ENCODE measurements at places on chromosomes 3 and 15. TPM values are rescaled to one million over a fixed set of nuclear protein-coding genes. Genes with fewer than 3 reads are reported as not detected.
A peak's percentile ranks its signal among the peaks of the same experiment; 100 is the strongest.

The SNX33 gene
- 23.8 TPM for total RNA-seq

The DCUN1D1 gene
- 52.3 TPM for total RNA-seq

The CSPG5 gene
- total RNA-seq: 0.51 TPM

The SLITRK3 gene
- total RNA-seq: 0.29 TPM

The TMEM207 gene
- not detected for total RNA-seq

The SI gene
- total RNA-seq: 0.14 TPM

The COLQ gene
- 2.8 TPM for total RNA-seq

The DNAH12 gene
- total RNA-seq: 0.05 TPM

The DISP2 gene
- total RNA-seq: 0.05 TPM

The RNF168 gene
- 24.6 TPM for total RNA-seq

The GOLGA6D gene
- not detected for total RNA-seq

DNA sequence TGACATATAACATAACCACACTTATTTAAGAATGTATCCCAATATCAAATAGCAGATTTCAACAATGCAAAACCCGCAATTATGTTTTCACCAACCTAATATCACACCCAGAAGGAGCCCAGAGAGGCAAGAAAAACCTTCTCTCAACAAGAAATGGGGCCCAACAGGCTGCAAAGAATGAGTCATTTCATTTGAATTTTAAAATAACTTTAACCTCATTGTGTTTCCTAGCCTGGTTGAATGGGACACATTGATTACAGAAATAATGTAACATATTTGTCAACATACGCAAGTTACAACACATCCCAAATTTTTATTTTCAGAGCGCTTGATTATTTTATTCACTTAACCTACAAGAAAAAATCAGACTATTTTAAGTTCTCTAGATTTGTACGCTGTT, 365.1 kb upstream of the SLCO3A1 start:
- no peak for DNase-seq

- DNase-seq: no peak
These were observed 481.8 kb downstream of the MECOM start for GRCh38 chr3:169181666-169182065.

DNA sequence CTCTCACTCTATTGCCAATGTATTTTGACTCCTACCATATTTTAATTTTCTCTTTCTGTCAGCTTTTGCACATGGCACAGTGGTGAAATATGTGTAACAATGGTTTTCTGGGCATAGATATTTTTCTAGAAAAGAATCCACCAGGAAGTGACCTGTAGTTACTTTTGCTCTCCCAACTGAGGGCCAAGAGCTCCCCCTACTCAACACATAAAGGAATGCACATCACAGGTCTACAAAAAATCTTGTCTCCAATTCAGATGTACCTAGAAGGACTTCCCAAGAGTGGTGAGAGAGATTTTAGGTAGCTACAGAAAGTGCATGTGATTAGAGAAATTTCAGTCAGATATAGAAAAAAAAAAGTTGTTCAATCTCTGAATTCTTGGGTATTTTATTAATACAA, 15.6 kb downstream of the CPA3 start:
- no peak for DNase-seq

GRCh38 chr3:164230385-164231094, 847.8 kb downstream of the SI start:
- DNase-seq: no peak

GRCh38 chr3:105826778-105827634, 41.8 kb downstream of the CBLB start:
- no peak for DNase-seq

- no peak for DNase-seq
These were observed 56.1 kb downstream of the TAFA4 start for GRCh38 chr3:68876112-68876713.

DNA sequence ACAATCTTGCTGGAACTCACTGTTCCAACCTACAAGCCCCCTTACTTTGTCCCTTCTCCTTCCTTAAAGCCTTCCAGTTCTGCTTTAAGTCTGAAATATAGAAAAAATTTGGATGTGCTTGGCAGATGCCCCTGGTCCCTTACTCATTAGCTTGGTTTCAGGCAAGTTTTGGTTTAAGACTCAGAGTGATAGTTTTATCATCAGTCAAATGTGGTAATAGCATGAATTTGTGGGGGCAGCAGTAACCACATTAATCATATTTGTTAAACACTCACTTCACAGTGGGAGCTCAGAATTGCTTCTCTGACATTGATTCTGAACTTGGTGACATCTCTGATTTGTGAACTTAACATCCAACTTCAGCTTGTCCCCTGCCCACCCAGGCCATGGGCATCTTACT, 58.3 kb upstream of the ALDH1A3 start:
- no peak for DNase-seq

DNA sequence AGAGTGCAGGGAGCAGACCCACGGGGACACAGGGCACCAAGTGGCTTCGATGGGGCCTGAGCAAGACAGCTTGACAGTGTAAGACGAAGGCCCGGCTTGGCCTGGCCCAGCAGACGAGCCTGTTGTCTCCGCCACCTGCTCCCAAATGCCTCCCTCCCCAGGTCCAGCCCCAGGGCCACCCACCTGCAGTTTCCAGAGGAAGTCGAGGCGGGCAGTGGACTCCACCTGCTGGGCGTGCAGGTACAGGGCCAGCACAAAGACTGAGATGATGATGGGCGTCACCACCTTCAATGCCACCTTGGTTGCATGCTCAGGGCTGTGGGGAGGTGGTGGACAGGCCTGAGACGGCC, 94.1 kb downstream of the SEC22A start:
- DNase-seq: peak; percentile 64

GRCh38 chr3:69164296-69164695, 41.9 kb upstream of the LMOD3 start:
- no peak for DNase-seq

DNA sequence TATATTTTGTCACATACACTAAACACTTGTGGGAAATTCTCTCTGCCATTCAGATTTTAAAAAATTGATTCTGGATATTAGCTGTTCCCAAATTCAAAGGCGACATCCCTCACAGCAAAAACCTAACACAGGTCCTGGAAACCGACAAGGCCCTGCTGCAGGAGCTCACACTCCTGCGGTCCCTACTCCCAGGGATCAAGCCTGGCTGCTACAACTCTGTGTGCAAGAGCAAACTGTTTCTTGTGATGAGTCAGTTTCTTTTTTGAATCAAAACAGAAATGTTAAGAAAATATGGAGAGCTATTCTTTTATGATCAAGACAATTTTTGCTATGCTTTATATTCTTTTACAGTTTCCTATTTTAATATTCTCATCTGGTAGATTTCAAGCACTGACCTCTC, 51.0 kb upstream of the TJP1 start:
- DNase-seq: no peak

DNA sequence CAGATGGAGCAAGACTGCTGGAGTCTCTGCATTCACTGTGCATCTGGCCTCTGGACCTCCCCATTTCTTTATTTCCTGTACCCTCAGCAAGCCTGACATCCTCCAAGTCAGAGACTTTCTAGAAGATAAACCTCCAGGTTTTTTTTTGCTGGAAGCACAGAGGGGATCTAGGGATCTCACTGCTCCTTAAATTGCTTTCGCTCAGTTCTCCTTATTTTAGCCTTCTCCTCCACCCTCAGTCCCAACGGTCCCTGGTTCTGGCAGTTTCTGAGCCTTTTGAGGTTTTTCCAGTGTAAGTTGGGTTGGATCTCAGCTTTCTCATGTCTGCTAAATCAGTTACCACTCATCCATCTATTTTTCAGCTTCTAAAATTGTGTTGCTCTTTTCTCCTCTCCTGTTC, 22.7 kb upstream of the CHD2 start:
- DNase-seq: no peak

- peak; percentile 76 for DNase-seq
These were observed 24.6 kb upstream of the CORO2B start for GRCh38 chr15:68553994-68554720.

- no peak for DNase-seq
These were observed 28.8 kb upstream of the HDAC11 start for GRCh38 chr3:13451301-13451673.

- peak; percentile 89 for DNase-seq
These were observed 194.6 kb upstream of the TPM1 start for GRCh38 chr15:62847900-62848489.

DNA sequence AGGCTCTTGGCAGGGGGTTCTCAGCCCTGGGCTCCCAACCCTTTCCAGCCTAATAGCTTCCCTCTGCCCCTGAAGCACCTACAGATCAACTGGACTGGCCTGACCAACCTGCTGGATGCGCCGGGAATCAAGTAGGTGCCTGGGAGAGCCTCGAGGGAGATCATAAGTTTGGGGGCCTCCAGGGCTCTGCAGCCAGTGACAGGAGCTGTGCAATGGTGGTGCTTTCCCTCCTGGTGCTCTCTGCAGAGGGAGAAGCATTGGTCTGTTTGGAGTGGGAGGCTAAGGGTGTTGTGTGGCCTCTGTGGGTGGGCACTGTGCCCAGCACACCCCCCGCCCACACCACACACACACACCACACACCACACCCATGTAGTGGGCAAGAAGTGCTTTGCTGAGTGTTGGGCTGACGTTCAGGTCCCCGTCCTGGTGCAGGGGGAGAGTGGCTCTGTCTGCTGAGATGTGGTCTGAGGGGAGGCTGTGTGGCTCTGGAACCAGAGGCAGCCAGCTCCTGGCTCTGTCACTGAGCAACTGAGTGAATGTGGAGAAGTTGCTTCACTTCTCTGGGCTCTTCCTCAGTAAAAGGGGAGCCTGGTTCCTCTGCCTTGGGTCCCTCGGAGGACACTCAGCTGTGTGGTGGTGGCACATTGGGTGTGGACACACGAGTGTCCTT, 26.3 kb downstream of the ESYT3 start:
- DNase-seq: peak; percentile 66

- DNase-seq: no peak
These were observed 75.3 kb downstream of the RFX7 start for GRCh38 chr15:56168394-56168793.

DNA sequence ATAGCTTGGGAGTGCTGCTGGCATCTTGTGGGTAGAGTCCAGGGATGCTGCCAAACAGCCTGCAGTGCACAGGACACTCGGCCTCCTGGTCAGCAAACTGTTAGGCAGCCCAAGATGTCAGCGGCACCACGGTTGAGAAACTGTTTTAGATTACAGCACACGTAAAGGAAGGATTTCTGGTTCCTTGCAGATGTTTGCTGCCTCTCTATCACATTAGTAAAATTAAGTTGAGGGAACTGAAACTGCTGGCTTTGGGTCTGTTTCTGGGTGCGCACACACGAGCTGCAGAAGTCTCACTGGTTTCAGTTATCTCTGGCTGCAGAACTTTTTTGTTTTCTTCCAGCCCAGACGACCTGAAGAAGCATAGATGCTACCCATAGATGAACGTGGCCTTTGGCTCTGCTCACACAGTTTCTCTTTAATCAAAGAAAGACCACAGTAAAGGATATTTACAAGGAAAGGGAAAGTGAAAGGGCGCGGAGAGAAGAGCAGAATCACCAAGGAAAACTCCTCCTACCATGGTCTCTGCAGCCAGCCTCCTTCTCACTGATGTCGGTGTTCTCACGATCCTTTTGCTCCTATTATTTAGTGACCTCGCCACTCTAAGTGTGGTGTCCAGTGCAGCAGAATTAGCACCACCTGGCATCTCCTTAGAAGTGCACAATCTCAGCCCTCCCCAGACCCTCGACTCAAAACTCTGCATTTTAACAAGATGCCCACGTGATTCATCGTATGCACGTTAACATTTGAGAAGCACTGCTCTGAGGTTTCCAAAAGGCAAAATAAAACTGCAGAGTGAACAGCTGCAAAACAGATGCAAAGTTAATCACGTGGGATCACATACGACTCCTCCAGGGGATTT, 50.6 kb upstream of the AKAP13 start:
- no peak for DNase-seq

- DNase-seq: no peak
These were observed 34.1 kb upstream of the DET1 start for GRCh38 chr15:88580532-88580931.

DNA sequence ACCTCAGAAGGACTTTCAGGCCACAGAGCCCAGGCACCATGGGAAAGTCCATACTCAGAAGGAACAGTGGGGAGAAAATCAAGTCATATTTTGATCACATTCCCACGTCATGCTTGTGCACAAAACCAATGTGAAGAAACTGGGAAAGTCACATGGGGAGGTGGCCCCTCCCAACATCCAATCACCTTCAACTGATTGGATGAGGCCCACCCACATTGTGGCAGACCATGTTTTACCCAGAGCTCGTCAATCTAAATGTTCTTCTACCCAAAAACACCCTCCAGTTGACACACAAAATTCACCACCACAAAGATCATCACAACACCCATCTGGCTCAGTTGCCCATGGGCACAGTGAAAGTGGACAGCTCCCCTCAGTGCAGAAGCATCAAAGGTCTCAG, 248.2 kb upstream of the IGF1R start:
- DNase-seq: no peak

DNA sequence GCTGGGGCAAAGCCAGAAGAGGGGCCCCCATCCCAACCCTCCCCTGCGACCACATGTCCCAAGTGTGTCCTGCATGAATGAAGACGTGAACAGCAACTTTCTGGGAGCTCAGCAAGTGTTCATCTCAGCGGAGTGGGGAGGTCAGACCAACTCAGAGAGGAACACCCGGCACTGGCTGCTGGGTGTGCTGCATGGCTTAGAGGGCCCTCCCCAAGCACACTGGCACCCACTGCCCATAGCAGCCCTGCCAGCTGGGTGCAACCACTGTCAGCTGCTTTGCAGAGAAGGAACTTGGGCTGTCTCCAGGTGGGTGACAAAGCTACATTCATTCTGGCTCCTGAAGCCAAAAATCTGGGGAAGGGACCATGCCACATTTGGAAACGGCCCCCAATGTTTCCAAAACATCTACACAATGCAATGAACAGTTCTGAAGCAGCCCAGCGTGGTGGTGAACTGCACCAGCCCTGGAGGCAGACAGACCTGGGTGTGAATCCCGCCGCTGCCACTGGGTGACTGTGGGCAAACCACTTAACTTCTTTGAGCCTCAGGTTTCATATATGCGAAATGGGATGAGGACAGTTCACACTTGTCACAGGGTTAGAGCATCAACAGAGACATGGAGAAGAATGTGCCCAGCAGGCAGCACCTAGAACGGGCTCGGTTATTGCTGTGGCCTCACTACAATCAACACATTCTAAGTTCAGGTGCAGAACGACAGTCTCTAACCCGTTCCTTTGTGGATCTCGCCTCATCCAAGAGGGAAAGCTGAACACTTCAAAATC, 145.4 kb downstream of the NUP210 start:
- DNase-seq: peak; percentile 60

DNA sequence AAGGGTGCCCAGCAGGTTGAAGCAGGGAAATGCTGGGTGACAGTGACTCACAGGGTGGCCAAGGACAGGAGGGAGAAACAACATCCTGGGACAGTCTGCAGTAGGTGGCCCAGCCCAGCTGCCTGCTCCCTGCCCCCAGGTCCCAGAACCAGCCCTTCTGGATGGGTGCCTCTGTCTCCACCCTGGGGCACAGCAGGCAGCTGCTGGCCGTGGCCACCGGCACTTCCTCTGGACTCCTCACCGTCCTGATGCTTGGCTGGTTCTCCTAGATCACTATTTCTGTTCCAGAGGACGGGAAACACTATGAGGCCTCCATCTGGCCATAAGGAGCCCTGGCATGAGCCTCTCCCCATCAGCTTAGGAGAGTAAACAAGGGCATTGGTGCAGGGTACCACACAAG, 258.9 kb downstream of the XXYLT1 start:
- DNase-seq: peak; percentile 68

GRCh38 chr3:79844176-79844575, 76.4 kb upstream of the ROBO1 start:
- DNase-seq: no peak

- no peak for DNase-seq
These were observed 135.2 kb downstream of the RYR3 start for GRCh38 chr15:33445984-33446383.

All from posterior vena cava (tissue), 2 donors.